Activated naive CD8-positive, alpha-beta T cell treated with anti-CD3 and anti-CD28 coated beads, Interleukin-2, amount 10 ng/mL, durations not matched to agents 7 days and 5 days (primary cell): ENCODE measurements at places on chromosomes 6 and 20. TPM values are rescaled to one million over a fixed set of nuclear protein-coding genes. Genes with fewer than 3 reads are reported as not detected.

GRCh38 chr6:39313526-39314272, 520 bp downstream of the KCNK17 start:
- H3K4me1 ChIP-seq: peaks cover 1% of the 10 kb centered on the region
- peak; percentile 45 for DNase-seq
- peaks cover 52% of the 10 kb centered on the region for H3K27me3 ChIP-seq
- peak overlapping the region; percentile 50 for H3K4me3 ChIP-seq

PHACTR1 gene
- 0.79 TPM for total RNA-seq

DNA sequence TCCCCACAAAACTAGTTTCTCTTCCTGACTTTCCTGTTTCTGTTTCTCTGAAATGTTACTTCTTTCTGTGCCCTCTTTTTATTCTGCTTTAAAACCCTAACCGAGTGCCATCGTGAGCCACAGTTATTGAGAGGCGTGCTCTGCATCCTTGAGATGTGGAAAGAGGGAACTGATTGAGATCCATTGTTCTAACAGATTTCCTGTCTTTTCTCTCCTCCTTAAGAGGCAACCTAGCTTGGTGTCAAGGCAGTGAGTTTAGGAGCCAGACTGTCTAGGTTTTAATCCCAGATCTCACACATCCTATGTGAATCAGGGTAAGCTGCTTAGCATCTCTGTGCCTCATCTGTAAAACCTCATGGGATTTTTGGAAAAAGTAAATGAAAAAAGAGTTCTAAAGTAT, 57.5 kb downstream of the SNX9 start:
- no peak for DNase-seq
- peaks cover 36% of the 10 kb centered on the region for H3K36me3 ChIP-seq
- no peaks in the 10 kb centered on the region for H3K27me3 ChIP-seq

DNA sequence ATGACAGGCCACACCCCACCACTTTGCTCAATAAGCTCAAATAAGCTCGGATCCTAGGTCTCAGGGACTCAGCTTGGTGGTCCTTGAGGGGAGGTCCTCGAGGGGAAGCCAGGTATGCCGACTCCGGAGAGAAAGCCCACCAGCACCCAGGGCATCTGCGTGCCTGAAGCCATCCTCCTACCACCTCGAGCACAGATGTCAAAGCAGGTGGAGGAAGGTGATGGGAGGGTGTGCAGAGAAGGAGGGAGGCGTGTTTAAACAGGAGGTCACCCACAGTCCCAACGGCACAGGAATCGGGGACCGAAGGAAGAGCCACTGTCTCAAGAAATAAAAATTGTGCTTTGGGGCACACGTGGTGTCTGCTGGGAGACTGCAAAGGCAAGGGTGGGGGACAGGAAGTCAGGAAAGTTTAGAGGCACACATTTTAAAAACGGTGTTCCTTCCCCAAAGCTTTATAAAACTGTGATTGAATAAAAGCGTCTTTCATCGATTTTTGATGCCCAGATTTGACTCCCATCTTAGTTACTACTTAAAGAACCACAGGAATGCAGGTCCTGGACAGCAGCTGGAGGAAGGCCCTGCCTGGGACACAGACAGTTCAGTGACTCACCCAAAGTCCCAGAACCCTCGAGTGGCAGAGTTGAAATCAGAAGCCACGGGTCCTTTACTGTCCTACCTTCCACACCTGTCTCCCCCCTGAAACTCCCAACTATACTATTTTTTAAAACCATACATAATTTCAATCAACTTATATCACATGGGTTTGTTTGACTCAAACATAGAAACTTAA, 221.0 kb upstream of the PDE10A start:
- H3K4me3 ChIP-seq: no peak overlapping the region
- H3K27ac ChIP-seq: no peak overlapping the region
- peaks cover 4% of the 10 kb centered on the region for H3K27me3 ChIP-seq
- peaks cover 4% of the 10 kb centered on the region for H3K4me1 ChIP-seq

DNA sequence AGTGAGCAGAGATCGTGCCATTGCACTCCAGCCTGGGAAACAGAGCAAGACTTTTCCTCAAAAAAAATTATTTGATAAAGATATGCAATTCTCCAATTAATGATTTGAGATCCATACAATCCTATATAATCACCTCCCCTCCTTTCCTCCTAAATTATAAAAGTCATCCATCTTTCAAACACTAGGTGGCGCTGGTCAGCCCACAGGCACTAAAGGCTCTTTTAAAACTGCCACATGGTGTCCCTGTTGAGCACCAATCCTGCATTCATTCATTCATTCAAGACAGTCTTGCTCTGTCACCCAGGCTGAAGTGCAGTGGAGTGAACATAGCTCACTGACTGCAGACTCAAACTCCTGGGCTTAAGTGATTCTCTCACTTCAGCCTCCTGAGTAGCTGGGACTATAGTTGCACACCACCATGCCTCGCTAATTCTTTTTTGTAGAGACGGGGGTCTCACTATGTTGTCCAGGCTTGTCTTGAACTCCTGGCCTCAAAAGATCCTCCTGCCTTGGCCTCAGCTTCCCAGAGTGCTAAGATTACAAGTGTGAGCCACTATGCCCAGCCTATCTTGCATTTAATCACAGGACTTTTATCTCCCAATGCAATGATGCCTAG, 58.7 kb upstream of the SLC2A12 start:
- H3K27me3 ChIP-seq: peaks cover 19% of the 10 kb centered on the region
- no peak overlapping the region for H3K27ac ChIP-seq
- DNase-seq: no peak
- no peak overlapping the region for H3K4me3 ChIP-seq

DNA sequence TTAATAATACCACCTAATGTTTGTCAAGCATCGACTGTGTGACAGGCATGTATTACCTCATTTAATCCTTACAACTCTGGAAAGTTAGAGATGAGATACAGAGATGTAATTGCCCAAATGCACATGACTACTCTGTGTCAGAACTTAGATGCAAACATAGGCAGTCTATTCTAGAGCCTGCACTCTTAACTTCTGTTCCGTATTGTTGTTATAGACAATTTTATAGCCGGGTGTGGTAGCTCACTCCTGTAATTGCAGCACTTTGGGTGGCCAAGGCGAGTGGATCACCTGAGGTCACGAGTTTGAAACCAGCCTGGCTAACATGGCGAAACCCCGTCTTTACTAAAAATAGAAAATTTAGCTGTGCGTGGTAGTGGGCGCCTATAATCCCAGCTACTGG, 15.0 kb downstream of the IFT52 start:
- no peaks in the 10 kb centered on the region for H3K27me3 ChIP-seq
- H3K36me3 ChIP-seq: peaks cover 3% of the 10 kb centered on the region
- DNase-seq: no peak
- H3K4me3 ChIP-seq: no peak overlapping the region
- H3K27ac ChIP-seq: no peak overlapping the region
- H3K4me1 ChIP-seq: no peaks in the 10 kb centered on the region

GRCh38 chr20:47300071-47300470, 56.4 kb downstream of the ZMYND8 start:
- H3K27ac ChIP-seq: no peak overlapping the region
- H3K4me1 ChIP-seq: peaks cover 8% of the 10 kb centered on the region
- DNase-seq: no peak
- H3K4me3 ChIP-seq: no peak overlapping the region

DNA sequence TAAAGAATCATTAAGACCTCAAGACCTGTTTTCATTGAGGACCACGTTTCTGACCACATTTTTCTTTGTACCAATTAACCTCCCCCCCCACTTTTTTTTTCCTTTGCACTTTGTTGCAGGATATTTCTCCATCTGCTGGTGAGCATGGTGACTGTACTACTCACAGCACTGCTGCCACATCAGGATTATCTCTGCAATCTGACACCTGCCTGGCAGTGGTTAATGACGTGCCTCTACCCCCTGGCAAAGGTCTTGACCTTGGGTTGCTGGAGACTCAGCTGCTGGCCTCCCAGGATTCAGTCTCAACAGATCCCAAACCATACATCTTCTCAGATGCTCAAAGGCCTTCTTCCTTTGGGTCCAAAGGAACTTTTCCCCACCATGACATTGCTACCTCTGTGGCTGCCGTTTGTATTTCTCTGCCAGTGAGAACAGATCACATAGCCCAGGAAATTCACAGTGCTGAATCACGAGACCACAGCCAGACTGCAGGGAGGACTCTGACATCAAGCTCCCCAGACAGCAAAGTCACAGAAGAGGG, 46.6 kb upstream of the EDN3 start:
- H3K27me3 ChIP-seq: no peaks in the 10 kb centered on the region
- DNase-seq: peak; percentile 46
- peak overlapping the region; percentile 92 for H3K27ac ChIP-seq
- peaks cover 50% of the 10 kb centered on the region for H3K36me3 ChIP-seq

GRCh38 chr20:41734506-41734945, 116.3 kb upstream of the CHD6 start:
- H3K4me3 ChIP-seq: no peak overlapping the region
- no peaks in the 10 kb centered on the region for H3K4me1 ChIP-seq
- no peaks in the 10 kb centered on the region for H3K27me3 ChIP-seq
- no peak overlapping the region for H3K27ac ChIP-seq
- no peaks in the 10 kb centered on the region for H3K36me3 ChIP-seq
- DNase-seq: no peak

GRCh38 chr6:109243863-109244825, 138.1 kb downstream of the CD164 start:
- peak overlapping the region; percentile 64 for H3K4me3 ChIP-seq
- H3K27me3 ChIP-seq: no peaks in the 10 kb centered on the region
- peaks cover 6% of the 10 kb centered on the region for H3K36me3 ChIP-seq
- DNase-seq: no peak
- H3K27ac ChIP-seq: peak overlapping the region; percentile 41

DNA sequence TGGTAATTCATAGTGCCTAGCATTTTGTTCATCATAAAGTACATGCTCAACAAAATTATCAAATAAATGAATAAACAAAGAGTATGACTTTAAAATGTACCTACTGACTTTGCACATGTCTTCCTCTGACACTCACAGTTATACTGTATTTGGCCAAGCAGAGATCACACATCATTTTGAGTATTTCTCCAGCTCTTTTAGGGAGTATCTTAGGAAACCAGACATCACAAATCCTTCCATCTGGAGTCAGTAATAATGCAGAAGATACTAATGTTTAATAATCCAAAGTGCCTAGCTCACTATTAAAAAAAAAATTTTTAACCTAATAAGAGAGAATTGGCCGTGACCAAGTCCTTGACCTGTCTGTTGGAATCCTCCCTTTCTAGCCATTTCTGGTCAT, 154.6 kb downstream of the ZNF217 start:
- DNase-seq: no peak
- H3K4me3 ChIP-seq: no peak overlapping the region
- no peaks in the 10 kb centered on the region for H3K36me3 ChIP-seq
- H3K27me3 ChIP-seq: peaks cover 2% of the 10 kb centered on the region

DNA sequence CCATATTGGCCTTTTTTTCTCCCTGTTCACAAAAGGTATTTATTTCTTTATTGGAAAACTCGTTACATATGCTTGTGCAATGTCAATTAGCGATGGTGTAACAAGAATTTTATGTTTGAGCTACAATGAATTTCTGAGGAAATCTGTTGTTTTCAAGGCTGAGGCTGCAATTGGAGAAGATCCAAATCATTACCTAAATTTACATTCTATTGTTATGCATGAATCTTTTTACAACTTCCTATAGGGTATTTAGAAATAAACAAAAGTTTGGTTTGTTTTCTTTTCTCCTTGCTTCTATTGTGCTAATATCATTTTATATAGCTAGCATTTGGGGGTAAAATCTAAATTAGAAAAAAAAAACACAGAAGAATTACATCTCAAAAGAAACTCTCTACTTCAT, 34.7 kb upstream of the NKAIN2 start:
- H3K27ac ChIP-seq: no peak overlapping the region
- H3K27me3 ChIP-seq: peaks cover 2% of the 10 kb centered on the region
- DNase-seq: no peak
- H3K36me3 ChIP-seq: no peaks in the 10 kb centered on the region

KHDC1 gene
- total RNA-seq: 3.2 TPM

GRCh38 chr20:62925076-62925419, 1.3 kb downstream of the DIDO1 start:
- H3K4me1 ChIP-seq: peaks cover 54% of the 10 kb centered on the region
- peaks cover 8% of the 10 kb centered on the region for H3K36me3 ChIP-seq
- H3K27me3 ChIP-seq: no peaks in the 10 kb centered on the region
- peak overlapping the region; percentile 92 for H3K4me3 ChIP-seq

ELOVL4 gene
- total RNA-seq: 0.79 TPM

GRCh38 chr6:128478230-128479047, 42.0 kb downstream of the PTPRK start:
- H3K4me3 ChIP-seq: peak overlapping the region; percentile 71
- DNase-seq: no peak
- peaks cover 8% of the 10 kb centered on the region for H3K4me1 ChIP-seq
- H3K27ac ChIP-seq: peak overlapping the region; percentile 71

OLIG3 gene
- not detected for total RNA-seq

- H3K27me3 ChIP-seq: peaks cover 7% of the 10 kb centered on the region
- DNase-seq: no peak
- no peaks in the 10 kb centered on the region for H3K36me3 ChIP-seq
- no peak overlapping the region for H3K27ac ChIP-seq
- no peaks in the 10 kb centered on the region for H3K4me1 ChIP-seq
Measured at GRCh38 chr6:14016935-14017625, 92.3 kb downstream of the RNF182 start.

PDRG1 gene
- 13.4 TPM for total RNA-seq

WFDC6 gene
- not detected for total RNA-seq

DNA sequence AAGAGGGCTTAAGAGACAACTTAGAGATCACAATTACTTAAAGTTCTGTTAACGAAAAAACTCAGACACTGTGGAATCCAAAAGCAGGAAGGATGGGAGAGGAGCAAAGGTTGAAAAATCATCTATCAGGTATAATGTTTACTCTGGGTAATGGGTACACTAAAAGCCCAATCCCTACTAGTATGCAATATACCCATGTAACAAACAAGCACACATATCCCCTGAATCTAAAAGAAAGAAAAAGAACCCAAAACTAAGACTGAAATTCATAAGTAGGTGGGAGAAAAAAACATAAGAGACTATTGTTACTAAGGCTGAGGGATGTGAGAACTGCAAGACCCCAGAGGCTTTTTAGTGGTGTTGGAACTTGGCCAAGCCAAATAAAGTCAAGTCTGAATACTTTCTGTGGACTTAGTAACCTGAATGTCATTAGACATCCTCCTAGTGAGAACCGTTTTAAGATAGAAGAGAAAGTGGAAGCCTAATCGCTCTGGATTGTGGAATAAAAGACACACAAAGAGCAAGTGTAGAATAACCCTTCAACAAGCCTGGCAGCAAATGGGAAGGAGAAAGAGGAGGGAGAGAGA, 189.4 kb upstream of the RNF217 start:
- no peaks in the 10 kb centered on the region for H3K36me3 ChIP-seq
- no peak for DNase-seq
- no peaks in the 10 kb centered on the region for H3K4me1 ChIP-seq

GRCh38 chr6:143397227-143398222, 53.0 kb downstream of the ADAT2 start:
- DNase-seq: no peak
- H3K4me1 ChIP-seq: peaks cover 19% of the 10 kb centered on the region
- peaks cover 2% of the 10 kb centered on the region for H3K27me3 ChIP-seq
- H3K27ac ChIP-seq: no peak overlapping the region
- no peaks in the 10 kb centered on the region for H3K36me3 ChIP-seq

BYSL gene
- 23.1 TPM for total RNA-seq

DNA sequence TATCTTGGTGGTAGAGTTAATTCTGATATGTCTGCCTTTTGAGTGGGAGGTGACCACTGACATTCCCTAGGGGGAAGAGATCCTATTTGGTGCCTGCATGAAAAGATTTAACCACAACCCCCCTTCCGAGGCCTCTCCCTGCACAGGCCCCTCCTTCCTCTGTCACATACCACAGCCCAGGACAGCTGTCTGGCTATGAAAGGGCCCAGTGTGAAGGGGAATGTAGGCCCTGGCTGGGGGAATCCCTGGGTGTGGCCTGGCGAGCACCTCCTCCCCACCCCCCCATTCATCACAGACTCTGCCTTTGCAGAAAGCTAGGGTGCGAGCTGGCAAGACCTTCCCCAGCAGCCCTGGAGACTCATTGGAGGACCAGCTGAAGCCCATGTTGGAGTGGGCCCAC, 27.4 kb upstream of the MAPRE1 start:
- no peak overlapping the region for H3K27ac ChIP-seq
- peaks cover 7% of the 10 kb centered on the region for H3K36me3 ChIP-seq
- H3K27me3 ChIP-seq: no peaks in the 10 kb centered on the region
- peaks cover 27% of the 10 kb centered on the region for H3K4me1 ChIP-seq
